ENCODE measurements at places on chromosomes 11 and 22.

- no peak for DNase-seq
Observed at GRCh38 chr11:77075425-77075905, 8.7 kb downstream of the CAPN5 start.

DNA sequence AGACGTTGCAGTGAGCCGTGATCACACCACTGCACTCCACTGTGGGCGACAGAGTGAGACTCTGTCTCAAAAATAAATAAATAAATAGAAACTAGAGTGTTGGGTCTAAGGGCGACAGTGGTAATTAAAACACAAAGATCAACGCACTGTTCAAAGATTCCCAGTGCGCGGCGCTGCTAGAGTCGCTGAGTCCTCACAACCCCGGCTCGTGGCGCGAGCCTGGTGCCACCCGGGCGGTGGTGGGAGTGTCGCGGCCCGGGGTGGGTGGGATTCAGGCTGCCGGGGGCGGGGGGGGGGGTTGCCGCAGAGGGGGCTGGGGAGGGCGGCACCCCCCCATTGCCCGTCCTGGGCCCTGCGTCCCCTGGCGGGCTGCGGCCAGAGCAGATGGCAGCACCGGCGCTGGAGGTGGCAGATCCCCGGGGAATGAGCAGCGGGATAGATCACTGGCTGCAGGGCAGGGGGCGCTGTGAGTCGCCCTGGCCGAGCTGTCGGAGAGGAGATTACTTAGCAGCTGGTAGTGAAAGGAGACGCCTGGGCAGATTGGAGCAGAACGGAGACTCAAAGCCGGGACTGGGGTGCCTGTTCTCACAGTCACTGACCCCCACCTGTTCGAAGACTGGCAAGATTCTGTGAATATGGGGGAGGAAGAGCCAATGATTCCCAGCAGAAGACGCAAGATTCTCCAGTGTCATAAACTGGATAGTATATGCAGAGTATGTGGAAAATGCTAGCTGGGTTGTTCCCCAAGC is 30.2 kb upstream of the APOBEC3A start:
- DNase-seq, result peak; percentile 34

DNA sequence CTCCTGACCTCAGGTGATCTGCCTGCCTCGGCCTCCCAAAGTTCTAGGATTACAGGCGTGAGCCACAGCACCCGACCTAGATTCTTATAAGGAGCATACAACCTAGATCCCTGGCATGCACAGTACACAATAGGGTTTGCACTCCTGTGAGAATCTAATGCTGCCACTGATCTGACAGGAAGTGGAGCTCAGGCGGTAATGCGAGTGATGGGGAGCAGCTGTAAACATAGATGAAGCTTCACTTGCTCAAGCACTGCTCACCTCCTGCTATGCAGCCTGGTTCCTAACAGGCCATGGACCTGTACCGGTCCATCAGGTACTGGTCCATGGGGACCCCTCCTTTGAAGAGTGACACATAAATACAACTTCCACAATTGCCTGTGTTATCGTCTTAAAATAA is 44.8 kb upstream of the EIF3M start:
- no peak for DNase-seq

DNA sequence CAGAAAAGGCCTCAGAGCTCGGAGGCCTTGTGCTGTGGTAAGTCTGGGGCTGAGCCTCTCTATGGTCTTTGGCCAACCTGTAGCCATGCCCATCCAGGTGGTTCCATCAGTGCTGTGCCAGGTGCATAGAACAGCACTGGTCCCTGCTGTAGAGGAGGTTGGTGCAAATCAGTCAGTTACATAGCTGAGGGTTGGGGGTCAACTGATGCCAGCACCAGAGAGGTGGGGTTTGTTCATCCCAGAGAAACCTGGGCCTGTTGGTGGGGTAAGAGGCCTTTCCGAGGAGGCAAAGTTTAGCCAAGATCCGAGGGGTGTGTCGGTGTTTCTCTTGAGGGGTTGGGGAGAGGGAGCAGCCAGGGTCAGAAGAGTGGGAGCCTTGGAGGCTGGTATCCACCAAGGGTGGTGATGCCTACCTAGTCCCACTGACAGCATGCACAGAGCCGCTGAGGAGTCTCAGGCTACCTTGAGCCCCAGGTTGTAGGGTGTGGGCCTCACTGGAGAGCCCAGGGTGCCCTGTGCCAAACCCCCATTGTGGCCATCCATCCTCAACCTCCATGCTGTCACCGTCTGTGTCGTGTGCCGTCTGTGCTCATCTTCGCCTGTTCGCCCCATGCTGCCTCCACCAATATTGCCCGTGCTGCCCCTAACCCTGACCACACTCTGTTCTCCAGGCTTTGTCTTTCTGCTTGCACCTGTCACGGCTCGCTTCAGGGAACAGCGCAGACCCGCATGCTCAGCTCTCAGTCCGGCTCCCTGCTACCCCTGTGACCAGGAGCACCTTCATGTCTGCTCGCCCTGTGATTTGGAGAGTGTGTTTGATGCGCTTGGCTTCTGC is 78.7 kb upstream of the SUSD2 start:
- DNase-seq, result no peak

GRCh38 chr11:73201888-73202780 is 15.9 kb upstream of the P2RY2 start:
- no peak for DNase-seq

DNA sequence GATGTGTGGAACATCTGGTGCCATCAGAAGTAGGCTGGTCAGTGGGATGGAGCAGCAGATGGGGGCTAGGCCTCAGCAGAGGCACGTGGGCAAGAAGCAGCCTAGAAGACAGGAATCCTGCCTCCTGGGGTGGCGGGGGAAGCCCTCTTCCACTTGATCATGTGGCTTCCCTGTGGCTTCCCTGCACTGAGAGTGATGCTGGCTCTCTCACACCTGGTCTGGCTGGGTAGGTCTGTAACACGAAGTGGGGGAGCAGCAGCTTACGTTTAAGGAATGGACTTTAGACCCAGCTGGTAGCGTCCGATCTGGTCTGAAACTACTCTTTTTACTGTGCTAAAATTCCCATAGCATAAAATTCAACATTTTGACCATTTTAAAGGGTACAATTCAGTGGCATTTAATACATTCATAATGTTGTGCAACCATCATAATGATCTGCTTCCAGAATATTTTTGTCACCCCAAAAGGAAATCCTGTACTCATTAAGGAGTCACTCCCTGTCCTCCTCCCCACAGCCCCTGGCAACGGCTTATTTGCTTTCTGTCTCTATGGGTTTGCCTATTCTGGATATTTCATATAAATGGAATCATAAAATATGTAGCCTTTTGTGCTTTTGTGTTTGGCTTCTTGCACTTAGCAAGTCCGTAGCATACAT is 21.7 kb downstream of the PTPN5 start:
- no peak for DNase-seq

DNA sequence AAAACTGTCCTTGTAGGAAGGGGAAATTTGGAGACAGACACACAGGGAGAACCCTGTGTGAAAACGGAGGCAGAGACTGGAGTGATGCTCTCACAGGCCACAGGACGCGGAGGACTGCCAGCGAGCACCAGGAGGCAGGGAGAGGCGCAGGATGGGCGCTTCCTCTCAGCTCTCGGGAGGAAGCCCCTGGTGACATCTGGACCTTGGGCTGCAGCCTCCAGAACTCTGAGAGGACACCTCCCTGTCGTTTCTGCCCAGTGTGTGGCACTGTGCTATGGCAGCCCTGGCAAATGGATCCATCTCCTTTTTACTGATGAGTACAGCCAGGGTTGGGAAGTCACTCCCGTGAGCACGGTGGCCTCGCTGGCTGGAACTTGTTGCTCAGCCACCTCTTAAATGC is 73.9 kb downstream of the LRRC32 start:
- no peak for DNase-seq

GRCh38 chr11:125245299-125245698 is 80.7 kb downstream of the PKNOX2 start:
- no peak for DNase-seq

DNA sequence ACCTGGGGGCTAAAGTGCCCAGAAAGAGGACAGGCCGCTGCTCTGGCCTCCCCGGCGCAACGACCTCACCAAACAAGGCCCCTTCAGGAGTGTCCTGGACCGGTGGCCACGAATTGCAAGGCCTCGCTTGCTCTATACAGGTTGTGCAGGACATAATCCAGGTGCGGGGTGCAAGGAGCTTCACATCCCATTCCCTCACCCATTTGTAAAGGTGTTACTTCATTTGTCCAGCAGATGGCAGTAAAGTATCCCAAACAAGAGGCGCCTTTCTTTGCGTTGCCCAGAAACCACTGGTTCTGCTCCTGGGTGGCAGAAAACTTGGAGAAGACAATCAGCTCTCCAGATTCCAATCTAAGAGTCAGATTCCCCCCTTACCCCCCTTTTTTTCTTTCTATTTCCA is 35.9 kb upstream of the PRDM11 start:
- DNase-seq, result peak; percentile 61

- no peak for DNase-seq
Observed at GRCh38 chr11:133235381-133235780, 296.9 kb downstream of the OPCML start.

DNA sequence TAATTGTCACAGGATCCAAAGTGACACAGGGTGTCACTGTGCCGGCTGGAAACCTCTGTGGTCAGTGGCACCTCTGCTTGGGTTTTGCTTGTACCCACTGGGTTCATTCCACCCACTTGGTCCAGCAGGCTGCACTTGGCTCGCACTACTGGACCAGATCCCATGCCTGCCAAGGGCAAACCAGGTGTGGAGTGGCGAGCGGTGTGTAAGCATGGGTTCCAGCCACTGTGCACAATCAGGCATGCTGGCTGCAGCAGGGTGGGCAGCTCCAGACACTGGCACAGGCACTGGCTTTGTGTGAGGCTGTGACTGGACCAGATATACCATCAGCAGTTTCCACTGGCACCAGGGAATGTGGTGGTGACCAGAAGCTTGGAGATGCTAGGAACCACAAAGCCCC is 261.4 kb downstream of the KCNA4 start:
- no peak for DNase-seq

GRCh38 chr11:102302241-102302640 is 15.0 kb upstream of the BIRC3 start:
- no peak for DNase-seq

GRCh38 chr11:85540635-85541205 is 86.4 kb downstream of the DLG2 start:
- no peak for DNase-seq

GRCh38 chr11:44564670-44565210 is 723 bp upstream of the CD82 start:
- DNase-seq, result peak; percentile 88

DNA sequence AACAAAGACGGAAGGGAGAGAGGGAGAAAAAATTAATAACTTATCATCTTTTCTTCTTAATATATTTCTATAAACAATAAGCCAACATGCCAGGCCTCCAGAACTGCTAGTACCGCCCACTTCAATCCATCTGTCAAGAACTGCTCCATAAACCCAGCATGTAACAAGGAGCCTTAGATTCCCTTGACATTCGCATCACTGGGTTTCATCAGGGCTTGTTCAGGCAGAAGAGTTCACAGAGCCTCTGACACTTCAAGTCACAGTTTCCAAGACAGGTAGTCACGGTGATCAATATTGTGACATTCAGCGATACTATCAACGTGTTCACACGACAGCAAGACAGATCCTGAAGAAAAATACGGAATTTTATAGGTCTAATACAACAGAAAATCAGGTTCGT is 61.7 kb downstream of the LARGE2 start:
- no peak for DNase-seq

- peak; percentile 100 for DNase-seq
Observed at GRCh38 chr11:8604078-8604723, 10.2 kb upstream of the STK33 start.

GRCh38 chr11:44264438-44264749 is 45.5 kb downstream of the ALX4 start:
- no peak for DNase-seq

DNA sequence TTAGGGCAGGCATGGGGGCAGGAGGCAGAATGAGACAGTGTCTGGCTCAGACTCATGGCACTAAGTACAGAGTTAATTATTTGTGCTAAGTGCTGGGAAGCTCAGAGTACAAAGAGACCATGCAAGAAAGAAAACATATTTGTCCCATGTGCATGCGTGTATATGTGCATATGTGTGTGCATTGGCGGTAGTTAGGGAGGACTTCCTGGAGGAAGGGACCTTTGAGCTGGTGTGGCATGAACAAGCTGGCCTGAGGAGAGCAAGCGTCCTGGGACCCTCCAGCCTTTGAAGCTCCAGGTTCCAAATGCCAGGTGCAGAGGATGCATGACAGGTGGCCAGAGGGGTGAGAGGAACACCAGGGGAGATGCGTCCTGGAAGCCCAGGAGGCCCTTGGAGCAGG is 6.1 kb downstream of the FBLN1 start:
- no peak for DNase-seq

- peak; percentile 82 for DNase-seq
Observed at GRCh38 chr22:21100149-21101032, 54.6 kb downstream of the LRRC74B start.

- peak; percentile 57 for DNase-seq
Observed at GRCh38 chr11:32034680-32035079, 56.2 kb upstream of the RCN1 start.

GRCh38 chr11:1879941-1880720 is 11.6 kb downstream of the PRR33 start:
- no peak for DNase-seq

GRCh38 chr22:46454504-46455269 is 82.7 kb downstream of the CELSR1 start:
- DNase-seq, result no peak

DNA sequence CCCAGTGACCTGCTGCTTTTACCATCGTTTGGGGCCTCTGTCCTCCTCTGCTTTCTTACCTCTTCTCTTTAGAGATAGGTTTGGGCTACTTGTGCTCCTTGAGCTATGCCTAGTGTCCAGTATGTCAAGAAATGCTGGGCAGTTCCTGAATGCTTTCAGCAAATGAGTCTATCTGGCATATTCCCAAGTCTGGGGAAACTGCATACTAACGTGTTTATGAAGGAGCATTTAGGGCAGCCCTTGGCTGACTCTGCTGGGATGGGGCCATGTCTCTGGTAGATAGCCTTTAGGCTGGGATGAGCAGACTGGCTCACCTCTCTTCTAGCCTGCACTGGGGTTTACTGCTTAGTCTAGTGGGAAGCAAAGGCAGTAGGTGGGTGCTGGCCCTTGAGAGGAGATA is 43.7 kb upstream of the SUSD2 start:
- peak; percentile 85 for DNase-seq

DNA sequence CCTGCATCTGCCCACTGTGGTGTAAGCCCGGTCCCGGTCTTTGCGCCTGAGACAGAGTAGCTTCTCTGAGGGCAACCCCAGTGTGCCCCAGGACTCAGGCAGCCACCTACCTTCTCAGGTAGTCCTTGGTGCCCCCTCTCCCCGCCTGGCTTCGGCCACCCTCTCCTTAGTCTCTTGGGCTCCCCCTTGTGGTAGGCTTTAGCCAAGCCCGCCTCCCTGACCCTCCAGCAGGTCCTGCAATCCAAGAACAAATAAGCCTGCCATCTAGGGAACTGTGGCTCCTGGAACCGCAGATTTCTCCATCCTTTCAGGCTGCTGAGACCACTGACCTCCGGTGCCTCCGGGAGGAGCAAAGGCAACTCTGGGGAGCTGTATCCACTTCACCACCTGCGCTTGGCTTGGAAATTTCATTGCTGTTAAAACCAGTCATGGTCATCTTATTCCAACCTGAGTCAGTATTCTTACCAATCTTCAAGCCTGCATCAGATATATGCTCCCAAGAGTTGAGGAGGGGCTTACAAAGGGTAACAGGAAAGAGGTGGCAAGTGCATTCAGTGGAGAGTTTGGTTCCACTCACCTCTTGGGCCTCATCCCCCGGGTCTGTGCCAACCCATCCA is 52.8 kb upstream of the TENM4 start:
- DNase-seq, result peak; percentile 60
